Iris pigment epithelial cell (primary cell): ENCODE measurements at places on chromosomes 5 and 9.
A peak's percentile ranks its signal among the peaks of the same experiment; 100 is the strongest.

DNA sequence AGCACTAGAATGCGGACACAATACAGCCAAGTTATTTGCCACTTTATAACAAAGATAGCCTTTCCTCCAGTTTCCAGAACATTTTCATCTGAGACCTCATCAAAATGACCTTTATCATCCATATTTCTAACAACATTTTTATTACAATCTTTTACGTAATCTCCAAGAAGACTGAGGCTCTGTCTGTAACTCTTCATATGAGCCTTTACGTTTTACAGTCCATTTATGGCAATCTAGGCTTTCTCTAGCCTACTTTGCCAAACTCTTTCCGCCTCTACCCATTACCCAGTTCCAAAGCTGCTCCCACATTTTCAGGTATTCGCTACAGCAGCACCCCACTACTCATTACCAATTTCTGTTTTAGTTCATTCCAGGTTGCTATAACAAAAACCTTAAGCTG lies 8.2 kb upstream of the SEMA5A start:
- DNase-seq: no peak

DNA sequence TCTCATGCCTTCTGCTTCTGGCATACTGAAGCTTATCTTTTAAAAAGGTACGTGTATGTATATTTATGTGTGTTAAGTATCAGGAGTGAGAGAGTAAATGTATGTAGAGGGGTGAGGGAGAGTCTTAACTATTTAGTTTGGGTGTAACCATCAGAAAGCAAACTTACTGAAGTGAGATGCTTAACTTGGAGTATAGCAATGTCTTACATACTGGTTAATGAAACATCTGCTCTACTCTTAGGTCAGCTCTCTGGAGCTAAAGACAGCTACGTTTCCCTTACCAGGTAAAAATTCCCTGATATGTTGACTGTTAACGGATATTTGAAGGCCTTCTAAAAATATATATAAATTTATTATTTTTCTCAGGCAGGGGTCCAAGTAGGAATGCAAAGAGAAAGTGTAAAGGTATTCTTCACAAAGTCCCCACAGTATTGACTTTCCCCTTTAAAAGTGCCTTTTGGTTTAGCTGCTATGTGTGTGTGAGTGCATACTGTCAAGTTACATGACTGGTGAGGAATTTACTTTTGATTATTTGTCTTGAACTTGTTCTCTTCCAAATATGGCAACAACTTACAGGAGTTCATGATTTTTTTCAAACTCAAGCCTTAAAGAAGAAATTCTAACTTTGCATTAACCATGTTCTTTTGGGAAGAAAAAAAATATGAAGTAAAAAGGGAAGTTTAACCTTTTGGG lies 12.3 kb upstream of the C5orf24 start:
- peak; percentile 78 for DNase-seq

GRCh38 chr5:119239119-119239417 lies 116.8 kb upstream of the TNFAIP8 start:
- no peak for DNase-seq

DNA sequence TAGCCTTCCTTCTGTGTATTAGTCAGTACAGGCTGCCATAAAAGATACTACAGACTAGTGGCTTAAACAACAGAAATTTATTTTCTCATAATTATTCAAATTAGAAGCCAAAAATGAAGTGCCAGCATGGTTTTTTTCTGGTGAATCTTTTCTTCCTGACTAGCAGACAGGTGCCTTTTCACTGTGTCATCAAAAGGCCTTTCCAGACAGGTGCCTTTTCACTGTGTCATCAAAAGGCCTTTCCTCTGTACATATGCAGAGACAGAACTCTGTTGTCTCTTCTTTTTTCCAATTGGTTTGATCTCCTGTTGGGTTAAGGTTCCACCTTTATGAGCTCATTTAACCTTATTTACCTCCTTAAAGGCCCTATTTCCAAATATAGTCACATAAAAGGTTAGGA lies 599.9 kb downstream of the ISL1 start:
- no peak for DNase-seq

GRCh38 chr5:139210585-139210984 lies 12.4 kb upstream of the SIL1 start:
- DNase-seq: no peak

GRCh38 chr9:35882263-35882848 lies 12.2 kb upstream of the OR13J1 start:
- DNase-seq: peak; percentile 58

GRCh38 chr5:142542906-142543305 lies 143.0 kb downstream of the FGF1 start:
- DNase-seq: no peak

GRCh38 chr5:137360607-137361006 lies 138.5 kb downstream of the SPOCK1 start:
- no peak for DNase-seq

DNA sequence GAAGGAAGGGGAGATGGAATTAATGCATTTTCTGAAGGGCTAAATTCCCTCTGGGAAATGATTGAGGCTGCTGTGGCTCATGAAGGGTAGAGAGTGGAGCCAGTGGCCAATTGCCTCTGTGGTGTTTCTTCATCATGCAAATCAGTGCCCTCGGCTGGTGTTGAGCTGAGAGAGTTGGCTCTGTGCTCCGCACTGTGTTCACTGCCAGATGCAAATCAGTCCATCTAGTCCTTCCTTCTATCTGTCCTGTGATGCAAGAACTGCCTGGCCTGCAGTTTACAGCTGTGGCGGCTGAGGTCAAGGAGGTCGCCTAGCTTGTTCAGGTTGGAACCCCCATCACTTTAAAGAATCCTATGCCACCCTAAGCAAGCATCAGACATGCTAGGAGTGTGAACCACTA lies 6.0 kb downstream of the TMEM171 start:
- no peak for DNase-seq

- DNase-seq: no peak
These were observed 14.4 kb downstream of the EXOC3 start for GRCh38 chr5:457195-457961.

GRCh38 chr9:27367175-27367798 lies 70.3 kb upstream of the EQTN start:
- DNase-seq: no peak

GRCh38 chr5:135317286-135317685 lies 81.7 kb downstream of the MACROH2A1 start:
- no peak for DNase-seq

- DNase-seq: no peak
These were observed 84.7 kb downstream of the NR3C1 start for GRCh38 chr5:143318833-143319232.

DNA sequence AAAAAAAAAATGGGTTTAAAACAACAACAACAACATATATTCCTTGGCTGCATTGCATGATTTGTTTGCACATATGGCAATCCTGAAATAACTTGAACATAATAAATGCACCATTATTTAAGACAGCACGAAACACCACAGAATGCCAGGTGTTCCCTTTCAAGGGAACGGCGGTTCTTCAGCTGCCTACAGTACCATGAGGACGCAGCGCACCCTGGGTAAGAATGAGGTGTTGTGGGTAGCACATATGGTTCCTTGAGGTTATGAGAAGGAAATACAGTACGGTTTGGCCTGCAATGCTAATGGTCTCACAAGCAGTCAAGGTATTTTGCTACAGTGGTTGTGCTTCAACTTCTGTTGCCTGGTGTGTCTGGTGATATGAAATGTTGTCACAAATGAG lies 174.8 kb downstream of the SLC12A2 start:
- DNase-seq: no peak

GRCh38 chr9:91179237-91180138 lies 182.2 kb downstream of the AUH start:
- DNase-seq: peak; percentile 41

DNA sequence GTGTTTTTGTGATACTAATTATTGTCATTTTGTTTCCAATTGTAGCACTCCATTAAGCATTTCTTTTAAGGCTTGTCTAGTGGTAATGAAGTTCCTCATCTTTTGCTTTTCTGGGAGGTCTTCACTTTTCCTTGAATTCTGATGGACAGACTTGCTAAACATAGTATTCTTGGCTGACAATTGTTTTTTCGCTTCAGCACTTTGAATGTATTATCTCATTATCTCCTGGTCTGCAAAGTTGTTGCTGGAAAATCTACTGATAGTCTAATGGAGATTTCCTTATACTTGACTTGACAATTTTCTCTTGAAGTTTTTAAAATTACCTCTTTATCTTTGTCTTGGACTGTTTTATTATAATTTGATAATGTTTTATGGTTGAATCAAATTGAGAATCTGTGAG lies 147.5 kb downstream of the FAM174A start:
- no peak for DNase-seq

DNA sequence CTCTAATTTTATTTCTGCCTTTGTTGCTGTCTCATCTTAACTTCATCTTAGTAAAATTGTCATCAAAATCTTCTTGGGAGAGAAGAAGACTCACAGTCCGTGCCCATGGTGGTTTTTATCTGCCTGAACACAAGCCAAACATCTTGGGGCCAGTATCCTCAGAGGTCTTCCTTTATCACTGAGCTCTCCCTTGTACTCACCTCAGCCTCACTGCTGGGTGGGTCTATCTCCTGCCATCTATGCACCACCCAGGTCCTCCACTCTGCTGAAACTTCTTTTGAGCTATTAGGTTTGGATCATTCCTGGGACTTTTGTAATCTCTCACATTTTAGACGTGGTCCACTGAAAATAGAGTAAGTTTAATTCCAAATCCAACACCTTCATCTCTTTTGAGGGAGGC lies 116.3 kb upstream of the EPB41L4A start:
- DNase-seq: no peak

DNA sequence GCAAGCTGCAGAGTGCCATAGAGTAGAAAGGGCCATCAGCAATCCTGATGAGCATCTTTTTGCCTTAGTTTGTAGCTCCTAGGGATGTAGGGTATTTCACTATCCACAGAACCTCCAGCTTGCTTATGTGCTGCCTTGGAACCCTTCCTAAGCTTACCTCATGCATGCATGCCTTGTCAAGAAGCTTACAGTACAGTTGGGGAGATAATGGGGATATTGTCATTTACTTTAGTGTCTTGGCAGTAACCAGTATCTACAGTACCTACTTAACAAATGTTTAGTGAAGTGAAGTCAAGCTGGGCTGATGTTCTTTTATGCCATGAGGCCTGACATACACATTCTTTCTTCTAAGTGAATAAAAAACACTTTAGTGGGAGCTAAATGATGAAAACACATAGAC lies 164.6 kb upstream of the PPP1R2B start:
- DNase-seq: no peak

- DNase-seq: no peak
These were observed 64.1 kb downstream of the OSTF1 start for GRCh38 chr9:75152416-75152815.

DNA sequence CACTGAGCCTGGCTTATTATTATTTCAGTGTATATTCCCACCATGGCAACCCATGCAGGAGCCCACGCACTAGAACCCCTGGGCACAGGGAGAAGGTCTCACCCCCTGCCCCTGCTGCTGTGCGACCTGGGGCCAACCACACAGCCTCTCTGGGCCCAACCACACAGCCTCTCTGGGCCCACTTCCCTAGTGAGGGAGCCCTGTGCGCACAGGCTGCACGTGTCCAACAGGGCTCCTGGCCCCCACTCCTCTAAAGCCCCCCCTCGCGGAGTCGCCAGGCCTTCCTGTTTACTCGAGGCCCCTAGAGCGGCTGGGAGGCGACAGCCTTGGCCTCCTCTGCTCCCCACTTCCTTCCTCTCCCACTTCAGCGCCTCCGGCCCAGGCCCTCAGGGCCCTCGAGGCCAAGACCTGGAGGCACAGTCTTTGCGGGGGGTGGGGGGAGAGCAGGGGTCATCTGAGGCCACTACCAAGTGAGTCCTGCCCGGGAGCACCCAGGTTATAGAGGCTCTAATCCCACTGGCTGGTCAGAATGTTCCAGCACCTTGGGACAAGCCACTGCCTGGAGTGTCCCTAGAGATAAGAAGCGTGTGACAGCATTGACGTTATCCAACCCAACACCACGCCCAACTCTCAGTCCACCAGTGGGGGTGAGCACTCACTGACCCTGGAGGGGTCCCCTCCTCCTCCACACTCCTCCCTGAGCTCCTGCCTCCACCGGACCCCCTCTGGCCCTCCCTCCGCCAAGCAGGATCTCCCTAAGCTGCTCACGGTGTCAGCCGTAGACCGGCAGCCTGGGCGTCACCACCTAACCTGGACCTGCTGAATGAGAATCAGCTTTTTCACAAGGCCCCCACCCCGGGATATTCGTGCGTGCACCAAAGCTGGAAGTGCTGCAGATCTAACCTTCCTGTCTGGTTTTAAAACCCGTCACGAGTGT lies 7.9 kb upstream of the ENG start:
- DNase-seq: no peak

- no peak for DNase-seq
These were observed 53.0 kb downstream of the F2RL2 start for GRCh38 chr5:76570153-76570552.

- no peak for DNase-seq
These were observed 1.1 kb downstream of the NPM1 start for GRCh38 chr5:171388816-171389168.

DNA sequence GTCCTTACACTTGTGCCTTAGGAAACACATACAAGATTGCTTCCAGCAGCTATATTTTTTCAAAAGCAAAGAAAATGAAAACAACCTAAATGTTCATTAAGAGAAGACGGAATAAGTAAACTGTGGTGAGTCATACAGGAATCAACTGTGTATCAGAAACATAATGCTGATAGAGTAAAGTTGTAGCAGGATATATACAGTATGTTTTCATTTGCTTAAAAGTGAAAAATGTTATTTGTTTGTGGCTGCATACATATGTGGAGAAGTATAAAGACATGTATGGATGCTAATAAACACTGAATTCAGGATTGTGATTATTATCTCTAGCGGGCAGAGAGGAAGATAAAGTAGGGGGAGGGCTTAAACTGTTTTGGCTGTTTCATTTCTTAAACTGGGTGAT lies 8.3 kb downstream of the DCTN4 start:
- no peak for DNase-seq

DNA sequence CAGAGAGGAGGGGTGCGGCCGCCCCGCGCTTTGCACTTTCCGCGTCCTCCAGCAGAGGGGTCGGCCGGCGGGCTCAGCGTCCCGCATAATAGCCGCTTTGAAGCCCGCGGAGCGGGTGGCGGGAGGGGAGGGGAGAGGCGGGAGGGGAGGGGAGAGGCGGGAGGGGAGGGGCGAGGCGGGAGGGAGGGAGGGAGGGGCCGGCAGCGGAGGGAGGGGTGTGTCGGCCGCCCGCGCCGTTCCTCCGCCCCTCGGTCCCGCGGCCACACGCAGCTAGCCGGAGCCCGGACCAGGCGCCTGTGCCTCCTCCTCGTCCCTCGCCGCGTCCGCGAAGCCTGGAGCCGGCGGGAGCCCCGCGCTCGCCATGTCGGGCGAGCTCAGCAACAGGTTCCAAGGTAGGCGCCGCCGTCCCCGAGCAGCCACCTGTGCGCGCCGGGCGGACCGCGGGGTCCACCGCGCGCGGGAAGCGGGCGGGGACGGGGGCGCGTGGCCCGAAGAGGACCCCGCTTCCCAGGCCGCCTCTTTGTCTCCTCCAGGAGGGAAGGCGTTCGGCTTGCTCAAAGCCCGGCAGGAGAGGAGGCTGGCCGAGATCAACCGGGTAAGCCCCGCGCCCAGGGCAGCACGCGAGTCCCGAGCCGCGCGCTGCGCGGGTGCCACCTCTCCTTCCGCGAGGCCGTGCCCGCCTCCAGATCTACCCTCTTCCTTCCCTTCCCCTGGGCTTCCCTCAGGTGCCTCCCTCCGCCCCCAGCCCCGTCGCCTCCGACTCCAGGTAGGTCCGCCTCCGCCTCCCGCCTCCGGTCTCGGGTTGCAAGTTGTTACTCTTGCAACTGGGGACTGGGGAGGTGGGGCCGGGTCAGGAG lies at the start of gene AIF1L:
Gene AIF1L, plus strand, starts transcription at position 263 of the 857 bp plus-strand sequence. Its CDS starts 99 bp downstream, at position 362.
- DNase-seq: peak; percentile 11
